ENCODE measurements at places on chromosomes 2 and 18.

DNA sequence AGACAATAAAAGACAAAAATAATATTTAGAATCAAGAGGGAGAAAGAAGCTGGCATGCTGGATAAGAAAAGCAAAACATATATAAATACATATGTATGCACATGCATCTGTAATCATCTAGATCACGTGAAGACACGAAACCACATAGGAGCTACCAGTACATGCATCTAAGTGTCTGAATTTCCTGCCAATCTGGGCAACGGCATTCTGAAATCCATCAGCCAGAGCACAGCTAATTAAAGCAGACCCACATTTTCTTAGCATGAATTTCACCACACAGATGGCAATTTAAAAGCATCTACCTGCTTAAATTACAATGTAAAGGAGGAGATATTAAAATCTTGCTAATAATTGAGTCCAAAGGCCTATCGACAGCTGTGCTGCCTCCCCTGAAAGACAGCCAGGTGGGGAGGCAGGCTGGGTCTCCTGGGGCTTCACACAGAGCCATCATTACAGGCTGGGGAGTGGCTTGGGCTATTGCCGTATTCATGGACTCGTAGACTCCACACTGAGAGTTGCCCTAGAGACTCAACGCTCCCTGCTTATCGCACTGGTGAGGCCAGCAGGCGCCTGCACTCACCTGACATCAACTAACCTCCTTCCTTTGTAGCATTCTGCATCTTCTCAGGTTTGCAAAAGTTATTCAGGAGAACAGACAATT, 272.5 kb upstream of the PXDN start:
- no peak for DNase-seq

- DNase-seq: peak; percentile 91
These were observed 84.6 kb downstream of the DNMT3A start for GRCh38 chr2:25257032-25257552.

- DNase-seq: peak; percentile 46
These were observed 16.6 kb upstream of the PSME4 start for GRCh38 chr2:53987336-53987921.

DNA sequence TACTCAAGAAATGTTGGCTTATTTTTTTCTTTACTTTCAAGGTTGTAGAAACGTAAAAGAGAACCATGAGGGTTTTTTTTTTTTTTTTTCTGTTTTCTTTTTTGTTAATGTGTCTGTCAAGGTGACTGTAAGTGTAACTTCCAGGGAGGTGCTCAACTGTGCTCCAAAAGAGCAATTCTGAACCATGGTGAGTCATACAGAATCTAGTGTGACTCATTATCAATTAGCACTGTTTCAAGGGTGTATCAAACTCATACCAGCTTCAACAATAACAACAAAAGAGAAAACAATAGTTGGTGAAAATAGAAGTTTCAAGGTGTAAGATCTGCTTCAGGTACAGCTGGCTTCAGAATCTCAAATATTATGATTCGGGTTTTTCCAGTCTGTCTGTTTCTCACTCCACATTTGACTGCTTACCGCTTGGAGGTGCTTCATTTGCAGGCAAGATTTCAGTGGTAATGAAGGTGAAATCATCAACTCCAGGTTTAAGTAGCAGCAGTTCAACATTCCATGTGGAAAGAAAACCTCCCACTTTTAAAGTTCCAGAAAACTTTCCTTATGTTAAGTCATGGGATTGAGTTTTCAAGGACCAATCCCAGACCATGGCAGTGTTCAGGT, 850.6 kb downstream of the CNTNAP5 start:
- DNase-seq: no peak

- peak; percentile 60 for DNase-seq
These were observed 143.9 kb downstream of the PXDN start for GRCh38 chr2:1600191-1601066.
